GOT3 (cell line): ENCODE measurements at places on chromosomes 5 and 9.

DNA sequence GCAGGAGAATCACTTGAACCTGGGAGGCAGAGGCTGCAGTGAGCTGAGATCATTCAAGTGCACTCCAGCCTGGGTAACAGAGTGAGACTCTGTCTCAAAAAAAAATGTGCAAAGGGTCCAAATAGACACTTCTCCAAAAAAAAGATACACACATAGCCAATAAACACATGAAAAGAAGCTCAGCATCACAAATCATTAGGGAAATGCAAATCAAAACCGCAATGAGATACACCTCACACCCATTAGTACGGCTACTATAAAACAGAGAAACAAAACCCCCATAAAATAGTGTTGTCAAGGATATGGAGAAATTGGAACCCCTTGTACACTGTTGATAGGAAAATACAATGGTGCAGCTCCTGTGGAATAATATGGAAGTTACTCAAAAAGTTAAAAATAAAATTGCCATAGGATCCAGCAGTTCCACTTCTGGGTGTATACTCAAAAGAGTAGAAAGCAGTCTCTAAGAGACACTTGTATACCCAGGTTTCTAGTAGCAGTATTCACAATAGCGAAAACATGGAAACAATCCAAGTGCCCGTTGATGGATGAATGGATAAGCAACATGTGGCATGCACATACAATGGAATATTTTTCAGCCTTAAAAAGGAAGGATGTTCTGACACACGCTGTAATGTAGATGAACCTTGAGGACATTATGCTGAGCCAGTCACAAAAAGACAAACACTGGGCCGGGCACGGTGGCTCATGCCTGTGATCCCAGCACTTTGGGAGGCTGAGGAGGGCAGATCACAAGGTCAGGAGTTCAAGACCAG is 57.2 kb upstream of the PPARGC1B start:
- no peak for DNase-seq

DNA sequence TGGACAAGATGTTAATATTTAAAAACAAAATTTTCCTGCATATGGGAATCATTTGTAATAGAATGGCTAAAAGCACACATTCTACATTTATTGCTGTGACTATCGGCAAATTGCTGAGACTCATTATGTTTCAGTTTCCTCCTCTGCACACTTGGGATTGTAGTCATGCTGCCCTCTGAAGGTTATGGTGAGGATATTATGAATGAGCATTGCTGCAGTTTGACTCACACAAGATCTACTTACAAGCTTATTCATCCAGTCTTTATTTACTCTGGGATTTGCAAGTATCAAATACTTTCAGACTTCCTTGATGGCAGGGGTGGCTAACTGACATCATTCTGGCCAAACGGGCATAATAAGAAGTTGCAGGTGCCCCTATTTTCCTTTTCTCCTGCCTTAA is 9.5 kb upstream of the NFIL3 start:
- DNase-seq: no peak

DNA sequence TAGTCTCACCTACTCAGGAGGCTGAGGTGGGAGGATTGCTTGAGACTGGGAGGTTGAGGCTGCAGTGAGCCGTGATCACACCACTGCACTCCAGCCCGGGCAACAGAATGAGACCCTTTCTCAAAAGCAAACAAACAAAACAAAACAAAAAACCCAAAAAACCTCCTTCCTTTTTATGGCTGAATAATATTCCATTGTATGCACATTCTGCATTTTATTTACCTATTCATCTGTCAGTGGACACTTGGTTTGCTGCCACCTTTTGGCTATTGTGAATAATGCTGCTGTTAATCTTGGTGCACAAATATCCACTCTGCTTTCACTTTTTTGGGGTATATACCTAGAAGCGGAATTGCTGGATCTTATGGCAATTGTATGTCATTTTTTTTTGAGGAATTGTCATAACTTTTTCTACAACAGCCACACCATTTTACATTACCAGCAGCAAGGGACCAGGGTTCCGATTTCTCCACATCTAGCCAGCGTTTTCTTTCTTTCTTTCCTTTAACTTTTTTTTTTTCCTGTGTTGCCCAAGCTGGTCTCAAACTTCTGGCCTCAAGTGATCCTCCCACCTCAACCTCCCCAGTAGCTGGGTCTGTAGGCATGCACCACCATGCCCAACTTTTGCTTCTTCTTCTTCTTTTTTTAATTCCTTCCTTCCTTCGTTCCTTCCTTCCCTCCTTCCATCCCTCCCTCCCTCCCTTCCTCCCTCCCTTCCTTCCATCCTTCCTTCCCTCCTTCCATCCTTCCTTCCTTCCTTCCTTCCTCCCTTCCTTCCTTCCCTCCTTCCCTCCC is 30.6 kb downstream of the NKX2-5 start:
- DNase-seq: no peak

DNA sequence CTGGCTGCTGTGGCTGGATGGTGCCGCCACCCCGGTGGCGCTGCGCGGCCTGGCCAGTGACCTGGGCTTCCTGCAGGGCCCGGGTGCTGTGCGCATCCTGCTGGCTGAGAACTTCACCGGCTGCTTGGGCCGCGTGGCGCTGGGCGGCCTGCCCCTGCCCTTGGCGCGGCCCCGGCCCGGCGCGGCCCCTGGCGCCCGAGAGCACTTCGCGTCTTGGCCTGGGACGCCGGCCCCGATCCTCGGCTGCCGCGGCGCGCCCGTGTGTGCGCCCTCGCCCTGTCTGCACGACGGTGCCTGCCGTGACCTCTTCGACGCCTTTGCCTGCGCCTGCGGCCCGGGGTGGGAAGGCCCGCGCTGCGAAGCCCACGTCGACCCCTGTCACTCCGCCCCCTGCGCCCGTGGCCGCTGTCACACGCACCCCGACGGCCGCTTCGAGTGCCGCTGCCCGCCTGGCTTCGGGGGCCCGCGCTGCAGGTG is 17.5 kb downstream of the CRB2 start:
- DNase-seq: no peak

GRCh38 chr9:18806232-18807080 is 226.6 kb downstream of the SAXO1 start:
- no peak for DNase-seq

DNA sequence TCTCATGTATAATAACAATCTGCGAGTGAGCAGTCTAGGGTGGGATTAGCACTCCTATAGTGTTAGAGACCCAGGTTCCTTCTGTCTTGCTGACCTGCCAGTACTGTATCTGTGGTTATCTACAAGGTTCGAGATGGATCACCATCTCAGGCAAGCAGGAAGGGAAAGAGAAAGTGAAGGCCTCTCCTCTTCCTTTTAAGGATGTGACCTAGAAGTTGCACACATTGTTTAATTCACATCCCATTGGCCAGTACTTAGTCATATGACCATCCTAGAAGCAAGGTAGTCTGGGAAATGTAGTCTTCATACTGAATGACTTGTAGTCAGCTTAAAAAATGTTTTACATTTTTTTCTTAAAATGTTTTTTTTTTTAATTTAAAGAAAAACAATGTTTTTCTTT is 168.6 kb downstream of the CARTPT start:
- no peak for DNase-seq

DNA sequence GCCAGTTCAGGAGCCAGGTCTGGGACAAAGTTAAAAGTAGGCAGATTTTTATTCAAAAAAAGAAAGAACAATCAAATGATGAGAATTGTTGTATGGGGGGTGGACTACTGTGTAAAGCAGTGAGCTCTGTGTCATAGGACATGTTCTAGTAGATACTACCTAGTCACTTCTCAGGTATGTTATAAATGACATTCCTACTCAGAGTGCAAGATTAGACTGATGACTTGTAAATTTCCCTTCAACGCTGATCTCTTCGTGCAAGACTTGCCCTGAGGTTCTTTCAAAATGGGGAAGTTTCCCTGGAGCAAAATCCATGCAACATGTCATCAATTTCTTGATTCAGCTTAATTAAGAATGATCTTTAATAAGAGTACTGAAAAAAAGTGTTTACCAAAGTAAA is 175.1 kb downstream of the RORB start:
- no peak for DNase-seq

DNA sequence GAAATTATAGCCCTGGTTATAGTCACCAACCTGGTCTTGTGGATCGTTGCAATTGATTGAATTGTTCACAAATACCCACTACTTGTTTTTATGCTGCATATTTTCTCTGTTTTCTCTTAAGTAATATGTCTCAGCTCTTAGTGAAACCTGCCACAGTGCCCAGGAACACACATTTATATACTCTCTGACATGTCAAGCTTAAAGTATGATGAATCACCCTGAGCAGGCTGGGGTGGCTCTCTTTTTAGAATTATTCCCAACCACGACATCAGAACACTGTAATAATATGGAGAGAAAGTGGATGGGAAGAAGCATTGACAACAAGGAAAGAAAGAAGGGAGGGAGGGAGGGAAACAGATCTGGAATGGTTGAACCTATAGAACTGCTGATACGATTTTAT is 72.8 kb upstream of the ZNF608 start:
- DNase-seq: no peak
